DMS53 (cell line): ENCODE measurements at places on chromosomes 7 and 10.

DNA sequence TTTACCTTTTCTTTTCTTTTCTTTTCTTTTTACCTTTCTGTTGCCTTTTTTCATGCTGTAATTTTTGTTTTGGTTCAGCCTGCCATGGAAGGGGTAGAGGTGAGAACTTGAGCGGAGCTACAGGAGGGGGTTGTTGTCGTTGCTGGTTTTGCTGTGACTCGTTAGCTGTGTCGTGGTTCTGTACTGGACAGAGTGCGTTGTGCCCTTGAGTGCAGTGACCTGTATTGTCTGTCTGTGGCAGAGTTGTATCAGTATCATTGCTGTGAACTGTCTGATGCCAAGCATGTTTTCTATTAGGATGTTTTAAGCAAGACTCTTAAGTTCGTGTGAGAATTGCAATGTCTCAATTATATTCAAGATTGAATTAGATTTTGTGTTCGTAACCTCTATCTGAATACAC, 67.5 kb downstream of the TRRAP start:
- no peak for DNase-seq

GRCh38 chr10:128339753-128340152, 213.5 kb upstream of the MKI67 start:
- no peak for DNase-seq

GRCh38 chr7:2012981-2013380, 219.8 kb downstream of the MAD1L1 start:
- no peak for DNase-seq

GRCh38 chr10:15642095-15642494, 77.6 kb downstream of the ITGA8 start:
- no peak for DNase-seq
